ENCODE measurements at places on chromosomes 16 and 17.

GRCh38 chr16:64351121-64351520 lies 770.7 kb downstream of the CDH11 start:
- no peak for DNase-seq

DNA sequence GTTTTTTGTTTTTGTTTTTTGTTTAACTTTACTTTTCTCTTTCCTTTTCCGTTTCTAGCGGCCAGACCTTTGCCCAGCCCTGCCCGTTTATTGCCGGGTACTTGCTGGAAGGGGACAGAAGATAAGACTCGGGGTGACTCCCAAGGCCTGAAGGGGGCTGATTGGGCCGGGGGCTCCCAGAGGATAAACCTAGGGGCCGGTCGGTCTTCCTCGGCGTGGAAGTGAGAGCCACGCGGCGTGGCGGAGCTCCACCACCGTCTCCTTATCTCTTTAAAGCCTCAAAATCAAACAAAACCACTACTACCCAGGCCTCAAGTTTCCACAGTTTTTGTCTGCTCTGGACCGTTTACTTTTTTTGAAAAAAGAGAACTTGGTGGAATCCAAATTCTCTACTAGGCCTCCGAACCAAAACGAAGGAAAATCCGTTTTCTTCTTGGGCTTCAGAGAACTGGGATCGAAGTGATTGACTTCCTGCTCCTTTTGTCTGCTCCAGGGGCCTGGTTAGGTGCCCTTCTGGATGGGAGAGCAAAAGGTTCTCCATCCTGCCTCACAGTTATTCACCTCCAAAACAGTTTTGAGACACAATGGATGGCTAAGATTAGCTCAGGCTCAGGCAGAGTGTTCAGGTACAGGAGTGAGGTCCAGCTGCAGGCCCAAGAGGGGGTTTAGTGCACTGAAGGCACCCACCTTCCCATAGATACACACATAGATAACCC lies 8.5 kb upstream of the HOXB9 start:
- no peak for DNase-seq

DNA sequence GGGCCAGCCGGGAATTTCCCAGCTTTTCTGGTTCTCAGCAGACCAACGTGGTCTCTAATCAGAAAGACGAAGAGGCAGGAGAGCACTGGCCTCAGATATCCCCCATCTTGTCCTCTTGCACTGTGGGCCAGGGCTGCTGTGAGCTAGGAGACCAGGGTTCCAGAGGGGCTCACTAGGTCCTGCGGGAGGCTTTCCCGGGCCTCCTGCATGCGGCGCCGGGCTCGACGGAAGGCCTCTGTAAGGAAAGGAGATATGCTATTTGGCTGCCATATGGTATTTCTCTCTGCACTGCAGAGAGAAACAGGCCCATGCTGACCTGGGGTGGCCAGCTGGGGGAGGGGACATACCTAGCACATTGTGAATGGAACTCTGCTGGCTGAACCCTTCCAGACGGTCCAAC lies 13.1 kb downstream of the MKS1 start:
- no peak for DNase-seq

- peak; percentile 62 for DNase-seq
Measured at GRCh38 chr17:32909787-32910369, 18.1 kb upstream of the TMEM98 start.

GRCh38 chr17:42315402-42316156 lies 27.3 kb downstream of the STAT5A start:
- no peak for DNase-seq

- no peak for DNase-seq
Measured at GRCh38 chr16:3088450-3088849, 10.6 kb downstream of the ZSCAN10 start.

DNA sequence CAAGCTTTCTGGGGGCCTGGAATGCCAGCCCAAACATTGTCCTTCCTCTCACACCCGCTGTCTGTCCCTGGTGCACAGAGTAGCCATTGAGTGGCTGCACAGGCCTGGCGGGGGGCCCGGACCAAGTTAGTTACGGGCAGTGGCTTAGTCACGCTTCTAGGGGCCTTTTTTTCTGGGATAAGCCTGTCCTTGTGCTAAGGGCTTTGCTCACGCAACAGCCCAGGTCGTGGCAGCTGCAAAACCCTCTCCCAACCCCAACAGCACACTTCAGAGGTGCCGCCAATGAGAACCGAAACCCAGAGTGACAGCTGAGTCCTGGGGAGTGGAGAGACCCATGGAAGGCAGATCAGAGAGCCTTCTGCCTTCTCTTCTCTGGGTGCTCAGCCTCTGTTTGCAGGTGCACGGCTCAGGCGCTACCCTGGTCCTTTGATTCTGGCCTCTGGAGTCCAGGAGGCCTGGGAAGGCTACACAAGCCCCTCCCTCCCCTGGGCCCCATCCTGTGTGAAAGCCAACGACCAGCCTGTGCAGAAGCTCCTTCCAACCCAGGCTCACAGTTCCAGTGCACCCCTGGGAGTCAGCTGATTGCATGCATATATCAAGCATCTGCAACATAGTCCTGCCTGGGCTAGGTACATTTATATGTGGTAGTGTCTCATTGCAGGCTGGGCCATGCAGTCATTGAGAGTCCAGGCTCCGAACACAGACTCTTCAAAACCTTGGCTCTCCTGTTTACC lies 9.1 kb downstream of the WSCD1 start:
- DNase-seq: no peak

GRCh38 chr16:86508028-86508946 lies 2.0 kb upstream of the FOXF1 start:
- DNase-seq: no peak

DNA sequence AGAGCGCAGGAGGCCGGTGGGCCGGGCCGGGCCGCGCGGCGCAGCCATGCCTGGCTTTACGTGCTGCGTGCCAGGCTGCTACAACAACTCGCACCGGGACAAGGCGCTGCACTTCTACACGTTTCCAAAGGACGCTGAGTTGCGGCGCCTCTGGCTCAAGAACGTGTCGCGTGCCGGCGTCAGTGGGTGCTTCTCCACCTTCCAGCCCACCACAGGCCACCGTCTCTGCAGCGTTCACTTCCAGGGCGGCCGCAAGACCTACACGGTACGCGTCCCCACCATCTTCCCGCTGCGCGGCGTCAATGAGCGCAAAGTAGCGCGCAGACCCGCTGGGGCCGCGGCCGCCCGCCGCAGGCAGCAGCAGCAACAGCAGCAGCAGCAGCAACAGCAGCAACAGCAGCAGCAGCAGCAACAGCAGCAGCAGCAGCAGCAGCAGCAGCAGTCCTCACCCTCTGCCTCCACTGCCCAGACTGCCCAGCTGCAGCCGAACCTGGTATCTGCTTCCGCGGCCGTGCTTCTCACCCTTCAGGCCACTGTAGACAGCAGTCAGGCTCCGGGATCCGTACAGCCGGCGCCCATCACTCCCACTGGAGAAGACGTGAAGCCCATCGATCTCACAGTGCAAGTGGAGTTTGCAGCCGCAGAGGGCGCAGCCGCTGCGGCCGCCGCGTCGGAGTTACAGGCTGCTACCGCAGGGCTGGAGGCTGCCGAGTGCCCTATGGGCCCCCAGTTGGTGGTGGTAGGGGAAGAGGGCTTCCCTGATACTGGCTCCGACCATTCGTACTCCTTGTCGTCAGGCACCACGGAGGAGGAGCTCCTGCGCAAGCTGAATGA lies 606 bp downstream of the THAP11 start:
- peak; percentile 65 for DNase-seq

GRCh38 chr17:60391471-60392041 lies 377 bp downstream of the USP32 start:
- DNase-seq: no peak

DNA sequence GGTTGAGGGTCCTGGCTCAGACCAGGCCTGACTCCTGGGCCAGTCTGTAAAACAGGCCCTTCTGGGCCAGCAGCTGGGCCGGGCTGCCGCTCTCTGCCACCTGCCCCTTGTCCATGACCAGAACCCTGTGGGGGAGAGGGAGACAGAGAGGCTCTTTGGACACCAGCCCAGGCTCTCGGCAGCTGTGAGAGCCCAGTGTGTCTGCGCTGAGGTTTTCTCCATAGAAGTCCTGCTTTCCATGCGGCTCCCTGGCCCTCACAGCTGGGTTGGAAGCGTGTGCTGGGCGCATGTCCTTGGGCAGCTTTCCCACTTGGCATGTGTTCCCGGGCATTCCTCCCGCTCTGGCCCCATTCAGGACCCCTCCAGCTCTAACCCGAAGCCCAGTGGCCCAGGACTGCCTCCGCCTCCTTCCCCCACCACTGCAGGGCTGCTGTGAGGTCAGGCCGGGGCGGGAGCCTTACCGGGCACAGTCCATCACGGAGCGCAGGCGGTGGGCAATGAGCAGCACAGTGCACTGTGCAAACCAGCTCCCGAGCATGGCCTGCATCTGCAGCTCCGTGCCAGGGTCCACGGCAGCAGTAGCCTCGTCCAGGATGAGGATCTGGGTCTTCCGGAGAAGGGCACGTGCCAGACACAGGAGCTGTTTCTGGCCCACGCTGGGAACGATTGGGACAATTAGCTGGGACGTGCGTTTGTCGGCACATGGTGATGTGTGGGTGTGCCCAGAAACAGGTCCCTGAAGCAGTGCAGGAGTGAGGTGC lies 73.0 kb downstream of the ABCC6 start:
- DNase-seq: no peak

DNA sequence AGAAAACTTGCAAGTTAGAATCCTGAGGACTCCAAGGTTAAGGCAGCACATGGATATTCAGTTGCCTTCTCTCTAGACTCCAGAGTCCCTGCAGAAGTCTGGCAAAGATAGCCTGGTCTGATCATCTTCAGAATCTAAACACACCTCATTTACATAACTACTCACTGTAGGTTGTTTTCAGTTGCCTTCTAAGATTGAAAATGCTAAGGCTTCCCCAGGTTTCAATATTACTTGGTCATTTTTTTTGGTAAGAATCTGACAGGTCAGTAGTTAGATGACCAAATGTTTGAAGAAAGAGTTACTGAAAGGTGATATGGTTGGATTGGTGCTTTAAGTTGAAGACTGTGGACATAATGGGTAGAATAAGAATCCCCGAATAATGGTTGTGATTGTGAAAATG lies 205.4 kb upstream of the KCNJ16 start:
- no peak for DNase-seq
